ENCODE measurements at places on chromosomes 1 and 21.

- no peak for DNase-seq
These were observed 1.3 kb upstream of the S100A10 start for GRCh38 chr1:151994956-151995355.

GRCh38 chr1:32063261-32063681, 9.5 kb upstream of the TMEM39B start:
- no peak for DNase-seq

DNA sequence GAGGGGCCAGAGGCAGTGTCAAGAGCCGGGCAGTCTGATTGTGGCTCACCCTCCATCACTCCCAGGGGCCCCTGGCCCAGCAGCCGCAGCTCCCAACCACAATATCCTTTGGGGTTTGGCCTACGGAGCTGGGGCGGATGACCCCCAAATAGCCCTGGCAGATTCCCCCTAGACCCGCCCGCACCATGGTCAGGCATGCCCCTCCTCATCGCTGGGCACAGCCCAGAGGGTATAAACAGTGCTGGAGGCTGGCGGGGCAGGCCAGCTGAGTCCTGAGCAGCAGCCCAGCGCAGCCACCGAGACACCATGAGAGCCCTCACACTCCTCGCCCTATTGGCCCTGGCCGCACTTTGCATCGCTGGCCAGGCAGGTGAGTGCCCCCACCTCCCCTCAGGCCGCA, at the start of gene BGLAP:
BGLAP (plus strand) TSS at position 259 of the 400 bp plus-strand sequence; CDS start at position 307, 48 bp downstream.
- no peak for DNase-seq

- no peak for DNase-seq
These were observed 4.0 kb upstream of the GBP2 start for GRCh38 chr1:89129911-89130310.

Data from activated naive CD4-positive, alpha-beta T cell treated with Interleukin-2 at 50 U/mL for 16 hours (primary cell).